ENCODE measurements at places on chromosomes 1 and 21.

DNA sequence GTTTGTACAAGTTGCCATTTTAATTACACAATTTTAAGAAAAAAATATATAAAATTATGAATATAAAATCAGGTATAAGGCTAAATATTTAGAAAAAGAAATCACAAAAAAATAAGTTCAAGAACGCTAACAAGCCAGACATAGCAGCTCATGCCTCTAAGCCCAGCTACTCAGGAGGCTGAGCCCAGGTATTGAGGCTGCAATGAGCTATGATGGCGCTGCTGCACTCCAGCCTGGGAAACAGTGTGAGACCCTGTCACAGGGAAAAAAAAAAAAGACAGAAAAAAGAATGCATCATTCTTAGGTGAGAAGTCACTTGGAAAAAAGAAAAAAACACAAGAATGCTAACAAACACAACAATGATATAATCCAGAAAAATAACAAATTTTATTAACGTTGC, 112.3 kb upstream of the PRDX6 start:
- DNase-seq, result no peak

DNA sequence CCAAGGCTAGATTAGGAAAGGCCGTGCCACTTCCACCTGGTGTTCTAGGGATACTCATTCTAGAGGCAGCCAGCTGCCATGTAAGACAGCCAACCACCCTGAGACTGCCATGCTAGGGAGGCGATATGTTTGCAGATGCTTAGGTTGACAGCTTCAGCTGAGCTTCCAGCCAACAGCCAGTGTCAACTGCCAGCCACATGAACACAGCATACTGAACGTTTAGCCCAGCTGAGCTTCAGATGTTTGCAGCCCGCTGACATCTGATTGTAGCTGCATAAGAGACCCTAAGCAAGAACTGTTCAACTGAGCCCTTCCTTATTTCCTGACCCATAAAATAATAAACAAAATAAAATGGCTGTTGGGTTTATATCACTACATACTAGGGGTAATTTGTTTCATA, 5.0 kb upstream of the KCNC4 start:
- no peak for DNase-seq

DNA sequence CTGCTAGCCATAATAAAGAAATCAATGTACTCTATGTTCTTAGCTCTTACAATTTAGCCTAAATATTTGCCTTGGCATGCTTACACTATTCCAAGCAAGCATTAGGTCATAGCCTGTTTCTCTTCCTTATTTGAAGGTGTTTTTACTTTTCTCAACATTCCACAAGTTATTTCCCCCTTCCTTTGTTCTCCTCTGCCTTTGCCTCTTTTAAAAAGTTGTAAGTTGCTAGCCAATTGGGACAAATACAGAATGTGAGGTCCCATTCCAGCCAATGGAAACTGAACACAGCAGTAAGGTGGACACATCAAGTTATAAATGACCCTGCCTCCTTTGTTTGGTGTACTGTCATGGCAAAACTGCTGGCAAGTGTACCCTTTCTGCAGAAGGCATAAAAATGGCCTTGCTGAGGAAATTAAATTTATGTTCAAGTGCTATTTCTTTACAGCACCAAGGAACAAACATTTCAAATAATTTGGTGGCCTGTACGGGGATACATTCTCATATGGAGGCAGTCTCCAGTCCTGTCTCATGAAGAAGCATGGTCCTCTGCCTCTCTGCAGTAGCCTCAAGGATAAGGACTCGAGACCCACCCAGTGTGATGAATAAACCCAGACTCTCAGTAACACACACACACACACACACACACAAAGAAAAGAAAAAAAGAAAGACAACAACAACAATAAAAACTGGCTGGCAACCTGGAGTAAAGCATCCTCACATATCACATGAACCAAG, 28.8 kb upstream of the FMO1 start:
- no peak for DNase-seq

GRCh38 chr1:68173283-68173935, 58.9 kb downstream of the WLS start:
- DNase-seq, result no peak

- DNase-seq, result no peak
These were observed 7.6 kb upstream of the GADD45A start for GRCh38 chr1:67677408-67677807.

All from activated CD4-positive, alpha-beta T cell treated with anti-CD3 and anti-CD28 coated beads for 48 hours (primary cell).